ENCODE measurements at places on chromosomes 11 and 22.

- DNase-seq, result peak; percentile 81
Observed at GRCh38 chr11:72430741-72431570, 3.4 kb downstream of the CLPB start.

- peak; percentile 4 for DNase-seq
Observed at GRCh38 chr11:32071811-32072210, 19.1 kb upstream of the RCN1 start.

DNA sequence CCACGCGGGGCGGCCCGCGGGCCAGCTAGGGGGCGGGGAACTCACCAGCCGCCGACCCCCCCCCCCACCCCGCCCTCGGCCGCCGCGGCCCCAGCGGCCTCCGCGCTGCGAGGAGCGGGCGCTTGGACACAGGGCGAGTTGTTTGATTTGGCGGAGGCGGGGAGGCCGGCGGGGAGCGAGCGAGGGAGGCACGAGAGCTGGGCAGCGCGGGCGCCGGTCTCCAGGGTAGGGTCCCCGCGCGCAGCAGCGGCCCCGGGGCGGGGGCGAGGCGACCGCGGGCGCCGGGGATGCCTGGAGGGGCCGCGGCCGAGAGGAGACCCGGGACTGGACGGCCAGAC, 64.4 kb downstream of the NAV2 start:
- DNase-seq, result no peak

DNA sequence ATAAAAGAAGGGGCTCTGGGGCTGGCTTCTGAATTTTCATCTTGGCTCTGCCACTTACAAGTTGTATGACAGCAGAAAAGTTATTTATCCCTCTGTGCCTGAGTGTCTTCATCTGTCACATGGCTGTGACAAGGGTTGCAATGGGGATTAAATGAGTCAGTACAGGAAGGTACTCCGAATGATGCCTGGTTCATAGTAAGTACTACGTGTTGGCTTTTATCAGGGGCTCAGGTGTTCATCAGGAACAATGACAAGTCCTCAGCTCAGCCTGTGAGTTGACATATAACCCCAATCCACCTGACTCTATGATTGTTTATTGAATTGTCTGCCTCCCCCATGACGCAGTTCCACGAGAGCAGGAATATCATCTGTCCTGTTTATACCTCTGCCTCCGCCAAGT, 45.7 kb downstream of the PAMR1 start:
- no peak for DNase-seq

DNA sequence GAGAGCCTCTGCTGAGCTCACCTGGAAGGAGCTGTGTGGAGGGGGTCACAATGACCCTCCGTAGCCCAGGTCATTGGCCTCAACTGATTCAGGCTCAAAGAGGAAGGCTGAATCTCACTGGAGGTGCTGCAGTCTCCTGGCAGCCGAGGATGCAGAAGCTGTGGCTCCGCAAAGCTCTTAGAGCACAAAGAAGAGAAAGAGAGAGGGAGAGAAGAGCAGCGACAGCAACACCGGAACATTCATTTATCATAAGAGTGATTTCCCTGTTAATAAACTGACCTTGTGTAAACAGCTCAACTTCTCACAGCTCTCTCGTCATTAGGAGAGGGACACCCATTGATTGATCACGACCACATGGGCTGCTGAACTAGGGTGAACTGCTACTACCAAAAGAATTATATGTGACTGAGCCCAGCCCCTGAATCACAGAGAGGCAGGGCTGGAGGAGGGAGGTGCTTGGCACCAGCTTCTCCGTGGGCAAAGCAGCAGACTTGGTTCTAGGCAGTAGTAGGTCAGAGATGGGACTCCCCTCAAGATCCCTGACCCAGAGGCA, 281.7 kb downstream of the NXPE2 start:
- no peak for DNase-seq

- no peak for DNase-seq
Observed at GRCh38 chr11:66115638-66116301, 45.7 kb downstream of the PACS1 start.

- DNase-seq, result no peak
Observed at GRCh38 chr22:48709976-48710375, 1117.7 kb downstream of the BRD1 start.

- DNase-seq, result no peak
Observed at GRCh38 chr11:18491924-18492323, 34.8 kb downstream of the TSG101 start.

GRCh38 chr11:9605742-9606141, 32.3 kb downstream of the WEE1 start:
- no peak for DNase-seq

GRCh38 chr22:40203572-40203971, 25.8 kb downstream of the TNRC6B start:
- DNase-seq, result peak; percentile 61

DNA sequence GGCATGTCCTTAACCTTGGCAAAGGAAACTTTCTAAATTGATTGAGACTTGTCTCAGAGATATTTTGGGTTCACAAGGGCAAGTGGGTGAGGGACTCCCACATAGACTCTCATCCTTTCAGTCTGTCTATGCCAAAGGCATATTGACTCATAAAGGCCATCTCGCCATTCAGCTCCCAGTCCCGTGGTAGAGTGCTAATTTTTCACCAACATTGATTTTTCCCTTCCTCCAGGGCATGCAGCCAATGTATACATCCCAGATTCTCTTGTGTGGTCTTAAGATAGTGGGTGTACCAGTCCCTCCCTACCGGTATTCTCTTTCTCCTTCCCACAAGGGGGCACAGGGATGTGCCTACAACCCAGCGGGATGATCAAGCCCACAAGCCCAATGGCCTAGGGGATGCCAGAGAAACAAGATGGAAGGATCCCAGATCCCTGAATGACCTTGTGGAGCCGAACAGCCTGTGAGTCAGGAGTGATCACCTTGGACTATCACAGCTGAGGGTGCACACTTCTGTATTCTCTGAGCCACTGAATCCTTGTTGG, 7.9 kb downstream of the C11orf96 start:
- no peak for DNase-seq

GRCh38 chr11:85767246-85767945, 43.5 kb downstream of the SYTL2 start:
- DNase-seq, result no peak

DNA sequence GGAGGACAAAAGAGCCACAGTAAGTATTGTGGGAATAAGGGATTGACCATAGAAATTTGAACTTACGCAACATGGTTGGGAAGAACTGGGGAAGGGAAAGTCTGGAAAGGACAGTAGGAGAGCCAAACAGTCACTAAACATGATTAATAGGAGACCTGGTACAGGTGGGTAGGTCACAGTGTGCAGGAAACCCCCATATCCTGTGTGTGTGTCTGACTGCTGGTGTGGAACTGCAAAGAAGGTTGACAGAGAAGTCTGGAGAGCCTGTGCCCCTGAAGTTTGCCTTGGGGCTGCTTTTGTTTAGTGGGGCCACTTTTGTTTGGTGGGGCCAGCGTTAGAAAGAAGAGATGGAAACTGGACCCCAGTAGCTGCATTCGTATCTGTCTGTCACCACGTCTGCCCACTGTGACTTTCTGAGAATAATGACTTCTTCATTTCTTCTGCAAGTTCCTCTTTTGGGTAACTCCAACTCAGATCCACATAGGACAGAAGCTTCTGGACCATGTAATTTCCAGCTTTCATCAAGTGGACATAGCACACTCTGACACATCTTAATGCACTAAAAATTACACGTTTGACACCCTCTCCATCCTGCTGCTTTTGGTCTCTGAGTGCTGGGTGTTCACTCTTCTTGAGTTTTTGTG, 126.8 kb upstream of the RAG2 start:
- DNase-seq, result no peak

DNA sequence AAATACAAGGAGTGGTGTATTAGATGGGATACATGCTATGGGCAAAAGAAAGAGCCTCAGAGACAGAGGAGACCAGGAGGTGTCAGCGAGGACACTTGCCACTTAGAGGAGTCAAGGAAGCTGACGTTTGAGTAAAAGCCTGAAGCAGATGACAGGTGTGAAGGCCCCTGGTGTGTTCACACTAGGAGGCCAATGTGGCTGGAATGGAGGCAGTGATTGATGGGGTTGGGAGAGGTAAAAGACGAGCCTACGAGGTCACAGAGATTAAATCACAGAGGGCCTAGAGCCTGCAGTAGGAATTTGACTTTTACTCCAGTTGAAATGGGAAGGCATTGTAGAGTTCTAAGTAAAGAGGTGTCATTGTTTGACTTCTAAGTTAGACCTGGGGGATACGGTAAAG, 12.0 kb upstream of the GDPD5 start:
- no peak for DNase-seq

DNA sequence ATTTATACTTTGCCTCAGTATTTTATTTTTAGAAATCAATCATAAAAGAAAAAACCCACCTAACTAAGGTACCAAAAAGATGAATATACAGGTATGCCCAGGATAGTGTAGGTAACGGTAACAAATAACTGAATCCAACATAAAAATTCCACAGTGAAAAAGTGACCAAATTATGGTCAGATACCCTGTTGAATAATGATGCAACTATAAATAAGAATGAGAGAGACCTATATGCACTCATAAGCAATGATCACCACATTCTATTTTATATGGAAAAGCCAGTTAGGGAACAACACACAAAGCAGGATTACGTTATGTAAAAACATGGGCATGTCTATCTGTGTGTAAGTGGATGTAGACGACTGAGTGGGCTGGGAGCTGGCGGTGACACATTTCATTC, 7.0 kb upstream of the ZNF74 start:
- no peak for DNase-seq

- no peak for DNase-seq
Observed at GRCh38 chr22:36225333-36225922, 13.9 kb downstream of the APOL2 start.

DNA sequence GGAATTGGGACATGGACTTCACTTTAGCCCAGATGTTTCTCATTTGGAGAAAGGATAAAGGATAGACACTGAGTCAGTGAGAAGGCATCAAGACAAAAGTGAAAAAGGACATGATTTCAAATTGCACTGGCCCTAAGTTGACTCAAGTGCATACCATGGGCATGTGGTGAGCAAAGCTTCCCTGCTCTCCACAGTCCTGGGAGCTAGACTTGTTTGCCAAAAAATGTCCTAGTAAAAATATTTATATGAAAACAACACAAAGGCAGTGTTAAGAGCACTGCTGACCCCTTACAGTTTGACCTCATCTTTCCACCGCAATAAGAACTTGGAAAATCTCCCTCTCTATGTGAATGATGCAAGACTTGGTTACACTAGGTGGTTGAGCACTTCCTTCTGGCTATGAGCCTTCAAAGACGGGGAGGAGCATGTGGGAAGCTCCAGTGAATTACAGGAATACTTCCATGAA, 46.5 kb upstream of the FIBIN start:
- DNase-seq, result no peak

DNA sequence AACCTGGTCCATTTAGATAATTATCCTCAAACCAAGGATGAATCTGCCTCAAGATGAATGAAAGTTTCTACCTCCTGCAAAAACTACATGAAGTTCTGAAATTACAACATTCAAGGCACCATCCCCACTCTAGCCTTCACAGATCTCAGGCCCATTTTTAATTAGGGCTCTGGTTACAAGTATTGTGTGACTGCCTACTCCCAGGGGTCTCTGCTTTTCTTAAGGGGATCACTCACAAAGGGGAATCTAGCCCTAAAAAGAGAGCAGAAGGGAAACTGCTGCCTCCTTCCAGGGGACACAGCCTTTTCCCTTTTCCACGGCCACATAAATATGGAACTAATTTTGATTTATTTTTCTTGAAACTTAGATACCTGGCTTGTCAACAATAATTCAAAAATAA, 17.4 kb upstream of the TMEM135 start:
- no peak for DNase-seq

DNA sequence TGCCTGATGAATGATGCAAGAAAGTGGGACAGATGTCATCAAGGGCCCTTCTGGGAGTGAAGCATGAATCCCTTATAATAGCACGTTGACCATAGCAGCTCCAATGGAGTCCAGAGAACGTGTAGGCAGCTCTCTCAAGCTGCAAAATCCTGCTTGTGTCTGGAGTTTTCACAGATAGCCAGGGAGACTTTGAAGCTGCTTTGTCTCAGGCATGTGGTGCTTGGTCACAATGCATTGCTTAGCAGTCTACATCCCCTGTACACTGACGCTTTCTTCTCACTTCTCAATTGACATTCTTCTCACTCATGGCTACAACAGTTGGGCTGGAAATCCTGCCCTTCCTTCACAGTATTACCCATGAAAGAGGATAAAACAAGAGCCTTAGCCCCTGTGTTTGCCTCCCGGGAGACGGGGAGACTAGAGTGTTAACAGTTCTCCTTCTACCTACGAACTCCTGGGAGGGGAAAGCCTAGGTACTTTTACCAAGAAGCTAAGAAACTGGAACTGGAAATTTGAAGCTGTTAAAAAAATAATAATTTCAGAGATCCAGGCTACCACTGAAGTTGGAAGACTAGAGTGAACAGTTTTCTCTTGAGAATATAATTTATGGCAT, 20.7 kb upstream of the MMP7 start:
- no peak for DNase-seq

DNA sequence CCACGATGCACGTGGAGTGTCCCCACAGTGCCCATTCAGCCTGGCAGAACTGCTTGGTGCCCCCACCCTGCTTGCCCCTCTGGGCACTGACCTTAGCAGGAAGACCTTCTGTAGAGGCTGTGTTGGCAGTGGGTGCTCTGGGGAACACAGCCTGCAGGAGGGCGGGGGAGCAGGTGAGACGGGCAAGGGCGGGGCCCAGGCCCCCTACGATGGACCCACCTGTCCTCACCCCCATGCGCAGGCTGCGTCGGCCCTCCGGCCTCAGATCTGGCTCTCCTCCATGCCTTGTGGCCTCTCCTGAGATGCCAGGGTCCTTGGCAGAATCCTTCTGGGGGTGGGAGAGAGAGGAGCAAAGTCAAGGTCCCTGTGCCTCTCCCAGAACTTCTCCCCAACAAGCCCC, 10.9 kb downstream of the CDC42BPG start:
- no peak for DNase-seq

GRCh38 chr11:121109916-121110586, 9.0 kb downstream of the TECTA start:
- DNase-seq, result no peak

GRCh38 chr11:47489395-47489755, 40.4 kb upstream of the RAPSN start:
- no peak for DNase-seq

DNA sequence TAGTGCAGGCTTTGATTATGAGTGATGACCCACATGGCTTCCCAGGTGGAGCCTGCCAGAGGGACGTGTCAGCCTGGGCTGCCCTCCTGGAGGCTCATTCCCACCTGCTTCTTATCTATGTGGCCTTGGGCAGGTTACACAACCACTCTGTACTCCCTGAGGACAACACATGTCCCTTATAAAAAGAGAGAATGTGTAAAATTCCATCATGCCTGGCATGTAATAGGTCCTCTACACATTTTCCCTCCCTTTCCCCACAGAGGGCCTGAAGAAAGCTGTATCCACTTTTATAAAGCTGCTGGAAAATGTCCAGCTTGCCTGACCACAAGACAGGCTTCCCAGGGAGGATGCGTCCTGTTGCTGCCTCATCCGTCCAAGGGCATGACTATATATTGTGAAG, 55.0 kb upstream of the VSTM5 start:
- no peak for DNase-seq
